Spleen (tissue), 13 donors: ENCODE measurements at places on chromosomes 3 and 15. TPM values are rescaled to one million over a fixed set of nuclear protein-coding genes. Genes with fewer than 3 reads are reported as not detected.

AVEN gene
- polyA plus RNA-seq = 5.1 TPM

ISG20 gene
- polyA plus RNA-seq = 142 TPM

ERC2 gene
- polyA plus RNA-seq = 0.04 TPM

PLCL2 gene
- 6.9 TPM for polyA plus RNA-seq

LDHAL6B gene
- 0.06 TPM for polyA plus RNA-seq

PLAAT1 gene
- polyA plus RNA-seq = not detected
